ENCODE measurements at places on chromosomes 2 and 18.

- no peak for DNase-seq
Measured at GRCh38 chr2:239261796-239262483, 138.9 kb downstream of the HDAC4 start.

GRCh38 chr2:106995556-106995955 lies 109.6 kb upstream of the ST6GAL2 start:
- peak; percentile 74 for DNase-seq

DNA sequence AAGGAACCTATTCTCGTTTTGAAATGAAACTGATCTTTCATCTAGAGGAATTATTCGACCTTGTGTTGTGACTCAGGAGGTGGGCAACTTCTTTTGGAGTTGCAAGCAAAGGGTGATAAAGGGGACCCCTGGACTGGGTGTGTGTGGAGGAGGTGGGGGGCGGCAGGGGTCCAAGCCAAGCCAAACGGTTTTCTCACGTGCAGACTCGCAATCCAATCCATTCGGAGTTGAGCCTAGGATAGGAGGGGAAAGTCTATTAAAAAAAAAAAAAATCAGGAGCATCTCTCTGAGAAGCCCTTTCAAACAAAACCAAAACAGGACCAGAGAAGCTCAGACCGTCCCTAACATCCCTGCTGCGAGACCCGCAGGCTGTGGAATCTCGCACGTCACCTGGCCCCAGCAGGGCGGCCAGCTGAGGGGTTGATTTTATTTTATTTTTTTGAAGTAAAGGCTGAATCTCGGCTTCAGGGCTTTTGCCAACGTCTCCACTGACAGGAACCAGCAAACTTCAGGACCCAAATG lies 3.7 kb upstream of the ZEB2 start:
- peak; percentile 32 for DNase-seq

- peak; percentile 45 for DNase-seq
Measured at GRCh38 chr2:151999053-151999452, 99.8 kb downstream of the CACNB4 start.

DNA sequence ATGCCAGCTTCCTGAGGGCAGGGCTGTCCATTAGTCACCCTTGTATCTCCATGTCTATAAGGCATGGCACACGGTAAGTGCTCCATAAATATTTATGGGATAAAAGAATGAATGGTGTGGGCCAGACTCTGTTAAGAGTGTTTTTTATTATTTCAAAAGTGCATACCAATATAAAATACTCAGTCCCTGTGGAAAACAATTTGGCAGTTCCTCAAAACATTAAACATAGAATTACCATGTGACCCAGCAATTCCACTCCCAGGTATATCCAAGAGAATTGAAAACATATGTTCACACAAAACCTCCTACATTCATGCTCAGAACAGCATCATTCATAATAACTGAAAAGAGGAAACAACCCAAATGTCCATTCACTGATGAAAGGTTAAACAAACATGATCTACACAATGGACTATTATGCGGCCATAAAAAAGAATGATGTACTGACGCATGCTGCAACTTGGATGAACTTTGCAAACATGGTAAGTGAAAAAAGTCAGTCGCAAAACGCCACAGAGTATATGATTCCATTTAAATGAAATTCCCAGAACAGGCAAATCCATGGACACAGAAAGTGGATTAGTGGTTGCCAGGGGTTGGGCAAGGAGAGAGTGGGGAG lies 69.1 kb upstream of the TCF7L1 start:
- DNase-seq, result peak; percentile 62

GRCh38 chr2:191636235-191636543 lies 41.7 kb upstream of the NABP1 start:
- DNase-seq, result peak; percentile 88

DNA sequence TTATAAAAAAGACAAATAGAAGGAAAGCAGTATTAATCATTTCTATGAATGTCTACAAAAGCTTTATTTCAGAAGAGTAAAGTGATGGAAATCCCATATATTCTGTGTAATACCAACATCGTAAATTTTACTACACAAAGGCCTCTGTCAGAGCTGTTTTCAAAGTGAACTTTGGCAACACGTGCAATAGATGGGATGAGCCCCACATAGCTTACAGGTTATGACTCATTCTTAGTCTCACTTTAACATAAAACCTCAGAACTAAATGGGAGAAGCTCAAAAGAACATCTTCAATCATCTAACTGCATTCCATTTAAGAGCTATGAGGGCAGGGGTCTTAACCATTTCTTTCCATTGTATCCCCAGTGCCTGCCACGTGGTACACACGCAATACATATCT lies 11.5 kb downstream of the VPS4B start:
- DNase-seq, result peak; percentile 41

DNA sequence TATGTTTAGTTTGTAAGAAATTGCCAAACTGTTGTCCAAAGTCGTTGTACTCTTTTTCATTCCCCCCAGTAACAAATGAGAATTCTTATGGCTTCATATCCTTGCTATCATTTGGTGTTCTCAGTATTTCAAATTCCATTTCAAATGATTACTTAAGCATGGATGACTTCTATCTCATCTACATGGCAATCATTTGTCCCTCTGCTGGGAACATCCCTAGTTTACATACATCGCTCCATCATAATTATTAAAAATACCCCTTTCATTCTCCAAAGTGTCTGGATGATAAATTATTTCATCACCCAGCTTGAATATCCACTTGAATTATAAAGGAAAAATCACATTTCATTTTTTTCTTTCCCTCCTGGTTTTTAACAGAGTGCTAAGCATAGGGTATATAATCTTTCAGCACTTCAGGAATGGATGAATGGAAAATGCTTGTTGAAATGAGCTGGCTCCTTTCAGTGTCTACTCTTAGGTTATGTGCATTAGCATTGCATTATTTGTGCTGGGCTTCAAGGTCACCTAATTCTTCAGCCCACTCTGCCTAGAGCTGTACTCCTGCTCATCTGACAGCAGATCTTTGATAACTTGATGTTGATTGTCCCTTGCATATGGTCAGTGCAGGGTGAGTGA lies 33.1 kb downstream of the XIRP2 start:
- no peak for DNase-seq
